ENCODE measurements at places on chromosomes 1 and 21.

- no peak for DNase-seq
Measured at GRCh38 chr1:41545996-41546832, 61.7 kb upstream of the EDN2 start.

- DNase-seq, result no peak
Measured at GRCh38 chr1:1752190-1752589, 26.1 kb downstream of the NADK start.

GRCh38 chr1:10225573-10225972 is 15.2 kb downstream of the KIF1B start:
- DNase-seq, result no peak

DNA sequence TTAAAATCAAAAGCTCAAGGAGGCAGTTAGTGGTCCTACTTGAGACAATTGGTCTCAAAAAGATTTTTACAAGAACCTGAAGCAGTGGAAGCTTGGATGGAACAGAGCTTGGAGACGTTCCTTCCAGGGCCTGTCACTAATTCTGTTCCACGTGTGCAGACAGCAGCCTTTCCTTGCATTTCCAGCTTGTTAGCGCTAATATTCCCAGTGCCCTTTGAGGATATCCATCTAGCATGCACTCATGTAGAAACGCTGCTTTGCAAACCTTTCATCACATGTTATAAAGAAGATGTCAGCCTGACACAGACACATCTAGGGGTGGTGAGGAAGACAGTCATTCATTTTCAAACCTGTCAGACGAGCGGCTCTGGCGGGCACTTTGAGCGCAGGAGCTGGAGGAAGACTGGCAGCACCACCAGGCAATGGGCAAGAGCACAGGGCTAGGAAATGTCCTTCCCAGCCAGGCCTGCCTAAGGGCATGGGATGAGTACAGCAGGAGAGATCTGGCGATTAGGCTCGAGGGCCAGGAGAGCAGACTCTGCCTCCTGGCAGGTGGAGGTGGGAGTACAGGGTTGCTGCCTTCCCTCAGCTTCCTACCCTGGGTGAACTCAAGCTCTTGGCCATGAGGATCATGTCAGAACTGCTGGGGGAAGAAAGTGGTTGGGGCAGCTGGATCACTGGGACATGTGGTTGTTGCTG is 55.5 kb downstream of the CASQ2 start:
- DNase-seq, result no peak

GRCh38 chr1:164841702-164842465 is 282.9 kb downstream of the PBX1 start:
- DNase-seq, result no peak

DNA sequence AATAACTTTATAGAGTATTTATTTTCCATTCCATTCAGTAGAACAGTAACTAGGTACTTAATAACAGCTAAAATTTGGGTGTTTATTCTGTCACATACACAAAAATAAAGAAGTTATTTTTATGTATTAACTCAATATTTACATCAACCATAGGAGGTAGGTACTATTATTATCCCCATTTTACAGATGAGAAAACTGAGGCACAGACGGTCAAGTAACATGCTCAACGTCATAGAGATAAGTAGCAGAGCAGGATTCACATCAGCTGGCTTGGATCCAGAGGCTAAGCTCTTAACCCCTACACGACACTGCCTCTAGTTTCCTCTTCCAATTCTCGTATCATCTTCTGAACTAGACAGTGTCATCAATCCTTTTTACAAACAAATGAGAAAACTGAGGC is 9.3 kb downstream of the ZBTB21 start:
- no peak for DNase-seq

DNA sequence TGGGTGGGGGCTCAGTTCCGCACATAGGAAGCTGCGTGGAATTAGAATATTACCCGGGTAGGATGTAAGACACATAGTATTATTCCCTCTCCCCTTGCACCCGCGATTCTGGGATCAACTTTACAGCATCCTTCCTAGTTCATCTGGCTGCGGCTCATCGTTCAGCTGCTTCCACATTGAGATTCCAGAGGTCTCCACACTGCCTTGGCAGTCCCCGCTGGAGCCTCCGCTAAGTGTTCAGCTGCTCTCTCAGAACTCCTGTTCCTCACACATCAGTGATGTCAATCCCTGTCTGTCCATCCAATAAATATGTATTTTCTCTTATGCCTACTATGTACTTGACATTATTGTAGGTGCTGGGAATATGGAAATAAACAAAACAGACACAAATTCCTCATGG is 135.6 kb upstream of the SYT6 start:
- DNase-seq, result no peak

- DNase-seq, result no peak
Measured at GRCh38 chr1:63248216-63248615, 74.2 kb upstream of the FOXD3 start.

DNA sequence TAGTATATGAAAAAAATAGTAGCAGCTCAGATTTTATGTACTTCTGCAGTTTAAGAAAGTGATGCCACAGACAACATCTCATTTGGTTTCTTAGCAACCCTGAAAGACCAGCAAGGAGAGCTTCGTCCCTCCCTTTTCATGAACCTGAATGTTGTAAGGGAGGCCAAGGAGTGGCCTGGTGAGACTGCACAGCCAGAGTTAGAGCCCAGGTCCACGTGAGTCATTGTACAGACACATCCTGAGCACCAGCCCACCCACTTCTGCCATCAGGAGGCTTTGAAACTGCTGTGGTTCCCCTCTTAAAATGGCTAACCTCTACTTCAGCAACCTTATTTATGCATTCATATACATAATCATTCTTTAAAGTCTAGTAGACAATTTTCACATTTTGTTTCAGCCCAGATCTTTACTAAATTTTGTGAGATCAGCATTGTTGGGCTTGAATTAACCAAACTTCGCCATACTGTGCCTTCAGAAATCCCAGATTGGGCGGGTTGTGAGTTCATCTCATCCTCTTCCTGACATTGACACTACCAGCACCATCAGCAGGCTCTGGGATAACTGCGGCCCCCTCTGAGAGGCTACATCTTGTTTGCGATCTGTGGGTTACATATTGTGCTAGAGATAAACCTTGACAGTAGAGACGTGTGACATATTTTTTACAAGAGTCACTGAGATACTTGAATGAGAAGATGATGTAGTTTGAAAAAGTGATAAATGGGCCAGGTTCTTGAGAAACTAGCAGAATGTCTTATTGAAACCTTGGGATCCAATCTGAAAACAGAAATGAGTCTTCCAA is 106.7 kb downstream of the CAMTA1 start:
- no peak for DNase-seq

DNA sequence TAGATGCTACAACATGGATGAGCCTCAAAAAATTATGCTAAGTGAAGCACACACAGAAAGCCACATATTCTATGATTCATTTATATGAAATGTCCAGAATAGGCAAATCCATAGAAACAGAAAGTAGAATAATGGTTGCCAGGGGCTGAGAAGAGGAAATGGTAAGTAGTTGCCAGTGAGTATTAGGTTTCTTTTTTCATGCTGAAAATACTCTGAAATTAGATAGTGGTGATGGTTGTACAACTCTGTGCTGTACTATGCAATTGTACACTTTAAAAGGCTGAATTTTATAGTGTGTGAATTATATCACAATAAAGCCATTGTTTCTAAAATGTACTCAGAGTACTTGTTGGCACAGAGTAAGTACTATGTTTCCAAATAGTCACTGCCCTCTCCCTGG is 15.5 kb upstream of the GFI1 start:
- DNase-seq, result no peak

DNA sequence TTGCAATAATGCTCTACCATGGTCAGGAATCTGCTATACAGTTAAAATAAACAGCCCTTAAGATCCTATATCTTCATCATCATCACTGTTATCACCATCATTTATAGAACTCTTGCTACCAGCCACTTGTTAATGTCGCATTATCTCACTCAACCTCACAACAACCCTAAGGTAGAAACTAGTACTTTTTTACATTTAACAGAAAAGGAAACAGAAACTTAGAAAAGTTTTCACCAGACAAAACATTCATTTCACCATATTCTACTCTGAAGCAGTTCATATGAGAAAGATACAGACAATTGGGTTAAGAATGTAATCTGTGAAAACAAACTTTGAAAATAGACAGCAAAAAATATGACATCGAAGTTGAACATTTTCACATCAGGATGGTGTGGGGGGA is 262.6 kb downstream of the ATG4C start:
- DNase-seq, result no peak

DNA sequence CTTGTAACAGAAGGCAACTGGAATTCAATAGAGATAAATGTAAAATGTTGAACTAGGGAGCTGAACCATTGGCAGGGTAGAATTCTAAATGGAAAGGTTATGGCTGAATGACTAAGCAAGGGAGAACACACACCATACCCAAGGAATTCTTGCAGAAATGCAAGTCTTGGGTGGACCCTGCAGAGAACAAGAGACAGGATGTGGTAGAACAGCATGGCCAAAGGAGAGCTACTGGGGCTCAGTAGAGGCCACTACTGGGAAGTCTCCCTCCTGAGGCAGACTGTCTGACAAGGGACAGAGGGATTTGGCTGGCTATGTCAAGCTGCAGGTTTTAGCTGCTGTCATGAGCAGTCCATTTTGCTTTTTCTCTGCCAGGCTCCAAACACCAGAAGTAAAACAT is 180.9 kb downstream of the TNR start:
- DNase-seq, result no peak

DNA sequence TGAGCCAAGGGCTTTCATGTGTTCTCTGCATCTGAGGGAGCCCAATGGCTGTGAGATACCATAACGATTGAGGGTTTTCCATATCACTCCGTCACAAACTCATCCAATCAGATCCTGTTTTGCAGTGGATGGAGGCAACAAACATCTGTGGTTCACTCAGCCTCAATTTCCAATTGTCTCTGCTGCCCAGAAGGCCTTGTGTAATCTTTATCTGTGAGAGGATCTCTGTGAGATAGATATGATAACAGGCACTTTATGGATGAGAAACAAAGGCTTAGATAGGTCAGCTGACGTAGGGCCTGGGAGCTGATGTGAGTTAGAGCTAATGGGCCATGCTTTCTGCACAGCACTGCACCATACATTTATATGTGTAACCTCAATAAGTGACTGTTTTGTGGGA is 3.3 kb upstream of the MTARC1 start:
- no peak for DNase-seq

- DNase-seq, result no peak
Measured at GRCh38 chr21:18244671-18245463, at the start of gene CHODL. CHODL (plus strand) TSS chr21:18244833; CDS start chr21:18245224, 391 bp downstream.

DNA sequence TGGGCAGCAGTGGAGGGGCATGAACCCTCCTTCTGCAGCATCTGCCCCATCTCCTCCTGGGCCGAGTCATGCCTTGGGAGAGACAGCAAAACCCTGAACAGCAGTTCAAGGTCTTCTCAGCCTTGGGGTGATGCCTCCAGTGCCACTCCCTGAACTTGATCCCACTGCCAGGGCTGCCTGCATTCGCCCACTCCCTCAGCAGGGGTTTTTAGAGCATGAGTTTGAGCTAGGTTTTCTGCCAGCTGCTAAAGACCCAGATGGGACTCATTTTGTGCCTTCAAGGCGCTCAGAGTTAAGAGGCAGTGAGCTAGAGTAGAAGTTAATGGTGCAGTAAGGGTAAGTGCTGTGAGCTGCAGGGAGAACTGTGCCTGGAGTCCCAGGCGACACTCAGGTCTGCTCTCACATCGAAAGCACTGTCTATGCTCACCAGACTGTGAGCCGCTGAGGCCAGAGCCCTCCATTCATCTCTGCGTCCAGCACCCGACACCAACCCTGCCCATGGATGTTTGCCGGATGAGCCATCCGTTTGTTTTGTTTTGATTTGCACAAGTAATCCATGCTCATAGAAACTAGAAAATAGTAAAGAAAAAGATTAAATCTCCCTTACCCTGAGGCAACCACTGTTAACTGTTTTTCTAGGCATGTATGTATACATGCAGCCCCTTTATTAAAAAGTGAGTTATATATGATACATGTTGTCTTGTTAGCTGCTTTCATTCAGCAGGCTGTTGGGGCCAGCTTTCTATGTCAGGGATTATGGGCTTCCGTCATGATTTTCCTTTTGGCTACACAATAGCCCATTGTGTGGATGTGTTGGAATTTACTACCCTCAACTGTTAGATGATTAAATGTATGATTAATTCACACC is 67.8 kb downstream of the VPS26C start:
- no peak for DNase-seq

DNA sequence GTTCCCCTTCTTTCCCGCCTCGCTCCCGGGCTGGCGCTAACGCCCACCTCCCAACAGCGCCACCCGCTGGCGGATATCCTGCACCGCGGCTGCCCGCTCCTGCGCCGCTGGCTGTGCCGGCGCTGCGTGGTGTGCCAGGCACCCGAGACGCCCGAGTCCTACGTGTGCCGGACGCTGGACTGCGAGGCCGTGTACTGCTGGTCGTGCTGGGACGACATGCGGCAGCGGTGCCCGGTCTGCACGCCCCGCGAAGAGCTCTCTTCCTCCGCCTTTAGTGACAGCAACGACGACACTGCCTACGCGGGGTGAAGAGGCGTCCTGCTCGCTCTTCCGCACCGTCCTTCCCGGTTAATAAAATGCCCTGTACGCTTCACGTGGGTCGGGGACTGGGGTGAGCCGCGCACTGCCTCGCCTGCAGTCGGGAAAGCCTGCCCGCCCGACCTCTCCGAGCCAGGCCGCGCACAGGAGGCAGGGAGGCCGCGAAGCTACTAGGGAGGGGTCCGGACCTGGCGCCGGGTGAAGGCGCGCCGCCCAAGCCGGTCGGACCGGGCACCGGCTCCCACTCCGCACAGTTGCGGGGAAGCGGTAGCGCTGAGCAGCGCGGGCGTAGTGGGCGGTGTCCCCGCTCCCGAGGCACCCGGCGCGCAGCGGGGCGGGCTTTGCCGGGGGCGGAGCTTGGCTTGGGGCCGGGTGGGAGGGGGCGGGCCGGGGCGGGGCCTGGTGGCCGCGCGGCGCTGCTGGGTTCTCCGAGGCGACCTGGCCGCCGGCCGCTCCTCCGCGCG is at the start of gene ADAM15:
Gene ADAM15 (plus strand): TSS at position 757 of the 782 bp plus-strand sequence. CDS start 71 bp downstream, outside the sequence.
- peak; percentile 69 for DNase-seq

- DNase-seq, result no peak
Measured at GRCh38 chr1:160606611-160607010, 27.3 kb upstream of the CD84 start.

- DNase-seq, result no peak
Measured at GRCh38 chr1:9860887-9861286, 37.1 kb upstream of the CLSTN1 start.

DNA sequence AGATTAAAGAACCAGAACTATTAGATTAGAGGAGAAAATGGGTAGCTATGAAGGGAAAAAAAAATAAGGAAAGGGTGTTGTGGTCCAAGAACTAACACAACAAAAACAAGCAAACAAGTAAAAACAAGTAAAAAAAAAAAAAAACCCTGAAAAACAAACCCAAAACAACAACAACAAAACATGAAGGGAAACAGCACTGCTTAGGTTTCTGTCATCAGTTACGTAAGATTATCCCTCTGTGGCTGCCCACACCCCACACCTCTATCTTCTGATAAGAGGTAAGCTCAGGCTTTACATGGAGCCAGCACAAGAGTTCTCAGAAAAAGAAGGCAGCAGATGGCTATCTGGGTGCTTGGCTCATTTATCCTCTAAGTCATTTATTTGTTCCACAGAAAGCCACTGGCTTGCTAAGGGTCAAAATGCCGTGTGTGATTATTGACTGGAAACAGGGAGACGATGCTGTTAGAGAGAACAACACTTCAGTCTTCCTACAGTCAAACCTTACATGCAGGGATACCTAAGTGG is 57.5 kb downstream of the KIAA0319L start:
- DNase-seq, result no peak

Measured in amygdala (tissue), 56 donors.